ENCODE measurements at places on chromosomes 1 and 21. TPM values are rescaled to one million over a fixed set of nuclear protein-coding genes. Genes with fewer than 3 reads are reported as not detected.

PCP4 gene
- not detected for total RNA-seq

CLCA2 gene
- total RNA-seq = not detected

LRRC3 gene
- total RNA-seq = 2.4 TPM

FLG2 gene
- total RNA-seq = not detected

ATP6V1G3 gene
- total RNA-seq = not detected

UBE2G2 gene
- 34.1 TPM for total RNA-seq

LCE6A gene
- total RNA-seq = not detected

CDCA8 gene
- 46.6 TPM for total RNA-seq

ADGRL4 gene
- not detected for total RNA-seq

AKT3 gene
- 21.3 TPM for total RNA-seq

PTPN22 gene
- total RNA-seq = not detected

UBE2J2 gene
- total RNA-seq = 47.0 TPM

CCDC30 gene
- total RNA-seq = 1.2 TPM
